ENCODE measurements at places on chromosomes 11 and 22. TPM values are rescaled to one million over a fixed set of nuclear protein-coding genes. Genes with fewer than 3 reads are reported as not detected.

- no peaks in the 10 kb centered on the region for H3K27me3 ChIP-seq
- no peaks in the 10 kb centered on the region for H3K4me1 ChIP-seq
- no peaks in the 10 kb centered on the region for H3K36me3 ChIP-seq
- H3K27ac ChIP-seq, result no peak overlapping the region
- H3K4me3 ChIP-seq, result no peak overlapping the region
These were observed 127.0 kb upstream of the CTSC start for GRCh38 chr11:88464528-88464927.

GRCh38 chr22:22425356-22425755, 83.2 kb downstream of the ZNF280B start:
- no peak overlapping the region for H3K4me3 ChIP-seq
- H3K27me3 ChIP-seq, result peaks cover 6% of the 10 kb centered on the region
- H3K27ac ChIP-seq, result no peak overlapping the region
- no peaks in the 10 kb centered on the region for H3K4me1 ChIP-seq
- no peaks in the 10 kb centered on the region for H3K36me3 ChIP-seq
- no peak for DNase-seq

- H3K4me1 ChIP-seq, result no peaks in the 10 kb centered on the region
- no peak for DNase-seq
- no peaks in the 10 kb centered on the region for H3K36me3 ChIP-seq
- no peak overlapping the region for H3K4me3 ChIP-seq
- H3K27me3 ChIP-seq, result peaks cover 4% of the 10 kb centered on the region
These were observed 68.1 kb downstream of the CDKN1C start for GRCh38 chr11:2817431-2817830.

DNA sequence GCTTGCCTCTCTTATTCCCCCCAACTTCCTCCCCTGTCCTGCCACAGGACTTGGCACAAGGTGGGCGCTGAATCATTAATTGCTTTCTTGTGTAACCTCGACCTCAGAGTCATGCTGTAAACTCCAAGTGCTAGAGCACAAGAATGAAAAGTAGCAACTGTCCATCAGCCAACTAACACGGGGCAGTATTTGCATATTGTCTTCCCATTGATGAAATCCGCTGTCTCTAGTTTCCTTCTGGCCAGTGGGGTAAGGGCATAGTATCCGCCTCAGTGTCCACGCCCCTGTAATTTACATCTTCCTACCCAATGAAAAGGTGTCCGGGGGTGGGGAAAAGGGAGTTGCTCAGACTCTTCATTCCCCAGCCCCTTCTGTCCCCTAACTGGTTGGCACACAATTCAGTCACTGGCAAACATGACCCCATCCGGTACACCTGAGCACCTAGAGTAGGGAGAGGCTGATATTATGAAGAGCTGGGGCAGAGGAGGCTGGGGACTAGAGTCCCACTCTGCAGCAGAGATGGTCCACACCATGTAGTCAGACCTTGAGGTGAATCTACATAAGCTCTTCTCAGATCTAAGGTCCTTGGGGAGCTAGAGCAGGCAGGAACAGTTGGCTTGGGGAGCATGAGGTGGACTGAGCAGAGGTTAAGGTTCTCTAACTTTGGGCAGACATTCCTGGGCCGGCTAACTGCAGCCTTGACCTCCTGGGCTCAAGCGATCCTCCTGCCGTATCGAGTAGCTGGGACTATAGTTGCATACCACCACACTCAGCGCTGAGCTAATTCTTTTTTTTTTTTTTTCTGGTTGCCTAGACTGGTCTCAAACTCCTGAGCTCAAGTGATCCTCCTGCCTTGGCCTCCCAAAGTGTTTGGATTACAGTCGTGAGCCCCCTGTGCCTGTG, 6.8 kb upstream of the GGA1 start:
- H3K27me3 ChIP-seq, result no peaks in the 10 kb centered on the region
- H3K4me3 ChIP-seq, result no peak overlapping the region
- H3K27ac ChIP-seq, result no peak overlapping the region

DNA sequence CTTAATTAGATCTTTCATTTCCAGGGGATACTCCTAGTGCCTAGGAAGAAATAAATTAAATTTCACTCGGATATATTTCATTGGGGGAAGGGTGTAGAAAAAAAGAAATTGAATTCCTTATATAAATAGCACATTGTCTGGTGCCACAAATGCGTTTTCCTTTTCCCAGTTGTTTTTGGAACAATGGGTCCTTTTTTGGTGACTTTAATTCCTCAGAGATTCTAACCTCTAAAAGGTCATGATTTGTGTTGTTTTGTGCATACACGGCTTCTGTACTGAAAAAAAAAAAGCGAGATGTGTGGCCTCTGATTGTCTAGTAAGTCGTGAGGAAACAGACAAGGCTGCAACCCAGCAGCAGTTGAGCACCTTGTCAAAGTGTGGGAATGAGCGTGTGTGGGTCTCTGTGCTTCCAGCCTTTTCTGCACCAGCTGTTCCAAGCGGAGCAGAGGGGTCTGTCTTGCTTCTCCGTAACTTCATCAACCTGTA, 64.5 kb upstream of the CRTAM start:
- no peak overlapping the region for H3K4me3 ChIP-seq
- H3K27ac ChIP-seq, result no peak overlapping the region
- peaks cover 15% of the 10 kb centered on the region for H3K4me1 ChIP-seq
- H3K27me3 ChIP-seq, result no peaks in the 10 kb centered on the region

GRCh38 chr11:32874132-32874531, 18.5 kb upstream of the QSER1 start:
- no peak overlapping the region for H3K27ac ChIP-seq
- DNase-seq, result no peak
- H3K36me3 ChIP-seq, result no peaks in the 10 kb centered on the region
- no peaks in the 10 kb centered on the region for H3K27me3 ChIP-seq

DNA sequence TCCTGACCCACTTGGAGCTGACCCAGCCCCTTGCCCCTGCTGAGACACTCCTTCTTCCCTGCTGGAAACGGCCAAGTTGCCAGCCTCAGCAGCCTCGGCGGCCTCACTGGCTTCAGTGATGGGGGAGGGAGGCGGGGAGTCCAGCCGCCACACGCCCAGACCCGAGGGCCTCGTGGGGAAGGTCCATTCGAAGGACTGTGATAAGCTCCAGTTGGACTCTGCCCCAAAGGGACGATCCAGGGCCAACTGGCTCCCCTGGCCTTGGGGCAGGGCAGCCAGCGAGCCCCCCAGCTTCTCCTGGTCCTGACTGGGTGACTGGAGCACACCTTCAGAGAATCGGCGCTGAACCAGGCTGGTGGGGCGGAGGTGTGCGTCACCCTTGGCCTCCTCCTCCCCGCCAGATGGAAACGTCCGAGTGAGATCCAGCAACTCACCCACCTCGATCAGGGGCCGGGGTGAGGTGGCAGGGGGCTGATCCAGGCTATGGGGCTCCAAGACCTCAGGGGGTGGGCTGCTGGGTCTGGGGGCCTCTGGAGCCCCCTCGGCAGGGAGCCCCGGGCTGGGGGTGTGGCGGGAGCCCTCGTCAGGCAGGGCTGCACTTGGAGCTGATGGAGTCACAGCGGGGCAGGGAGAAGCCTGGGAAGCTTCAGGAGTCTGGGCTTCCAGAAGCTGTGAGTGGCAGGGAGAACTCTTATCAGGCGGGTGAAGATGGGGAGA, 11.5 kb downstream of the TNKS1BP1 start:
- DNase-seq, result no peak
- no peaks in the 10 kb centered on the region for H3K27me3 ChIP-seq
- peaks cover 43% of the 10 kb centered on the region for H3K4me1 ChIP-seq
- peaks cover 89% of the 10 kb centered on the region for H3K36me3 ChIP-seq

DNA sequence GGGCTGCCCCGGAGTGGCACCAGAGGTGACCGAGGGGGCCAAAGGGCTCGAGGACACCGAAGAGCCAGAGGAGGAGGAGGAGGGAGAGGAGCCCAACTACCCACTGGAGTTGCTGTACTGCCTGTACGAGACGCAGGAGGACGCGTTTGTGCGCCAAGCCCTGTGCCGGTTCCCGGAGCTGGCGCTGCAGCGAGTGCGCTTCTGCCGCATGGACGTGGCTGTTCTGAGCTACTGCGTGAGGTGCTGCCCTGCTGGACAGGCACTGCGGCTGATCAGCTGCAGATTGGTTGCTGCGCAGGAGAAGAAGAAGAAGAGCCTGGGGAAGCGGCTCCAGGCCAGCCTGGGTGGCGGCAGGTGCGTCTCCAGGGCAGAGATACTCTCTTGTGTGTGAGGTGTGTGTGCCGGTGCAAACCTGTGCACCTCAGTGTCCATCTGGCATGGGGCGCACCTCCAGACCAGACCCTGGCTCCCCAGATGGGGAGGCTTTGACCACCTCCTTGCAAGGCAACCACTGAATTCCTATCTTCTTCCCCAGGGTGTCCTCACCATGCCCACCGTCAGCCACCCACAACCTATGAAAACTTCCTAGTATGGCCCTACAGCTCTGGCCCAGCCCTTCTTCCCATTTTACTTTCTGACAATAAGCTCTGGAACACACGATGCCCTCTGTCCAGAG, 3.4 kb downstream of the NLRP6 start:
- H3K27ac ChIP-seq, result no peak overlapping the region
- H3K36me3 ChIP-seq, result no peaks in the 10 kb centered on the region
- peaks cover 67% of the 10 kb centered on the region for H3K27me3 ChIP-seq
- H3K4me1 ChIP-seq, result no peaks in the 10 kb centered on the region
- DNase-seq, result no peak

GRCh38 chr11:77783025-77783424, 37.5 kb downstream of the RSF1 start:
- no peak for DNase-seq
- no peaks in the 10 kb centered on the region for H3K36me3 ChIP-seq
- H3K4me1 ChIP-seq, result peaks cover 4% of the 10 kb centered on the region
- no peak overlapping the region for H3K27ac ChIP-seq
- H3K4me3 ChIP-seq, result no peak overlapping the region
- H3K27me3 ChIP-seq, result no peaks in the 10 kb centered on the region

DNA sequence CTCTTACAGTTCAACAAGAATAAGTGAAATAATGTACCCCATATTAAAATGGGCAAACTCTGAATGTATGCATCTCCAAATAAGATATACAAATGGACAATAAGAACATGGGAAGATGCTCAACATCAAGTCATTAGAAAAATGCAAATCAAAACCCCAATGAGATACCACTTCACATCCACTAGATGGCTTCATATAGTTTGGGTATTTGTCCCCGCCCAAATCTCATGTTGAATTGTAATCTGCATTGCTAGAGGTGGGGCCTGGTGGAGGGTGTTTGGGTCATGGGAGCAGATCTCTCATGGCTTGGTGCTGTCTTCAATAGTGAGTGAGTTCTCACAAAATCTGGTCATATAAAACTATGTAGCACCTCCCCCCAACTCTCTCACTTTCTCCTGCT, 5.7 kb downstream of the MPZL2 start:
- no peak for DNase-seq
- no peaks in the 10 kb centered on the region for H3K27me3 ChIP-seq
- H3K4me1 ChIP-seq, result peaks cover 27% of the 10 kb centered on the region

- no peak for DNase-seq
- H3K27ac ChIP-seq, result no peak overlapping the region
- peaks cover 5% of the 10 kb centered on the region for H3K36me3 ChIP-seq
- H3K4me3 ChIP-seq, result no peak overlapping the region
- no peaks in the 10 kb centered on the region for H3K27me3 ChIP-seq
These were observed 39.2 kb downstream of the KDM2A start for GRCh38 chr11:67158221-67158620.

DNA sequence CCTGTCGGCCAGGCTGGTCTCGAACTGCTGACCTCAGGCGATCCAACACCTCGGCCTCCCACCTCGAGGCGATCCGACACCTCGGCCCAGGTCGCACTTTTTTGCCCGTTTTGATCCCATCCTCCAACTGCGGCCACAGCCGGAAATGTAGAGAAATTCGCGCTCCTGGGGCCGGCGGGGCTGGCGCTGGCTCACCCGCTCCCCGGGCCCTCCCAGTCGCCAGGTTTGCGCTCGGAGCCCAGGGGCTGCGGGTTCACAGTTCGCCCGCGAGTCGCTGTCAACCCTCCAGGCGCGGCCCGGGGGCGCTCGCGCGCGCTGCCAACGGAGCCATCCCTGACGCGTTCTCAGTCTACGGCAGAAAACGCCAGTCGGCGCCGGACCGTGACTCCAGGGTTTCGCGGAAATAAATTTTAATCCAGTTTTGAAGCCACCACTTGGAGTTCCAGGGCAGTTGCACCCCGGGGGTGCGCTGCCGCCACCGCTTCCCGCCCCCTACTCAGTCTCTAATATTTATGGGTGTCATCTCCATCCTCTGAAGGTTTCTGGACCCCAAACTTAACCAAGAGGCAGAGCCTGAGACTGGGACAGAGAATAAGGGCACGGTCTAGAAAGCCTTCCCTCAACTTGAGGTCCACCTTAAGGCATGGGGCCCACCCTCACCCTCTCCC, 1.5 kb upstream of the KLHDC7B start:
- peak overlapping the region; percentile 43 for H3K4me3 ChIP-seq
- H3K27ac ChIP-seq, result peak overlapping the region; percentile 42
- no peaks in the 10 kb centered on the region for H3K36me3 ChIP-seq
- H3K27me3 ChIP-seq, result peaks cover 13% of the 10 kb centered on the region
- peaks cover 45% of the 10 kb centered on the region for H3K4me1 ChIP-seq

DNA sequence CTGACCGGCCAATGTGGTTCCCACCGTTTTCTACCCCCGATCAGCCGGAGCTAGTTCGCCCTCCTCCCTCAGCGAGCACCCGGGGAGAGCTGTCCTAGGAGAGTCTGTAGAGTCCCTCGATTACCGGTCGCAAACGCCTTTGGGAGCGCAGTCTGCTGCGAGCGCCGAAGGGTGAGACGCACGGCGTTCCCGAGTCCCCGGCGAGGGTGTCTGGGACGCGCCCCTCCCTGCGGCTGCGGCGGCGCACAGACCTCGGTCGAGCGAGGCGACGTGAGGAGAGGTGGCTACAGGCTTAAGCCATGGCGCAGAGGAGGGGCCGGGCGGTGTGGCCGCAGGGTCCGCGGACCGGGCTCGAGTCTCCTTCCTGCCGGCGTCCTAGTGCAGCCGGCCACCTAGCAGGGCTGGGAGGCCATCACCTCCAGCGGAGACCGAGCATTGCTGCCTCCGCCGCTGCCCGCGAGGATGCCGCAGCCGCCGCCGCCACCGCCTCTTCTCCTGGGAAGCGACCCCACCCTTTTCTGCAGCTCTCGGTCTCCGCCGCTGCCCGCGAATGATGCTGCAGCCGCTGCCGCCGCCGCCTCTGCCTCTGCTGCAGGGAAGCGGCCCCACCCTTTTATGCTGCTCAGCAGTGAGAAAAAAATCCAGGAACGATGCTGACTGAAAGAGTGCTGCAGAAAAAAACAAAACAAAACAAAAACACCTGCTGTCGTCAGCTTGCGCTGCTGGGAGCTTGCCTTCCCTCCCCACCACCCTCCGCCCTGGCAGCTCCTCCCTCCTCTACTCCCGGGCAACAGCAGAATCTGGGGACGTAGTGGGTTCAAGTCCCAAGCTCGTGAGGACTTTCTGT, at the start of gene MAP6:
MAP6 (minus strand) TSS at position 588 of the 847 bp plus-strand sequence. CDS start 669 bp downstream, outside the sequence.
- H3K36me3 ChIP-seq, result no peaks in the 10 kb centered on the region
- H3K27ac ChIP-seq, result no peak within 1 kb of the TSS
- H3K4me1 ChIP-seq, result peaks cover 7% of the 10 kb centered on the region
- peak within 1 kb of the TSS; percentile 60 for H3K4me3 ChIP-seq
- DNase-seq, result no peak
- H3K27me3 ChIP-seq, result peaks cover 47% of the 10 kb centered on the region

The TCN2 gene
- polyA plus RNA-seq, result 0.88 TPM

The NOL12 gene
- 22.1 TPM for polyA plus RNA-seq

The UBQLNL gene
- polyA plus RNA-seq, result 0.48 TPM

The SNX32 gene
- polyA plus RNA-seq, result 0.15 TPM

The CD3G gene
- not detected for polyA plus RNA-seq

GRCh38 chr22:47030143-47030661, 267.8 kb downstream of the TBC1D22A start:
- H3K4me3 ChIP-seq, result no peak overlapping the region
- H3K27me3 ChIP-seq, result no peaks in the 10 kb centered on the region
- H3K36me3 ChIP-seq, result no peaks in the 10 kb centered on the region

The OR4A5 gene
- not detected for polyA plus RNA-seq

Measured in keratinocyte (primary cell).